Activated naive CD4-positive, alpha-beta T cell treated with anti-CD3 and anti-CD28 coated beads, Interleukin-2, amount 50 U/mL, for 16 hours (primary cell): ENCODE measurements at places on chromosomes 16 and 17.

DNA sequence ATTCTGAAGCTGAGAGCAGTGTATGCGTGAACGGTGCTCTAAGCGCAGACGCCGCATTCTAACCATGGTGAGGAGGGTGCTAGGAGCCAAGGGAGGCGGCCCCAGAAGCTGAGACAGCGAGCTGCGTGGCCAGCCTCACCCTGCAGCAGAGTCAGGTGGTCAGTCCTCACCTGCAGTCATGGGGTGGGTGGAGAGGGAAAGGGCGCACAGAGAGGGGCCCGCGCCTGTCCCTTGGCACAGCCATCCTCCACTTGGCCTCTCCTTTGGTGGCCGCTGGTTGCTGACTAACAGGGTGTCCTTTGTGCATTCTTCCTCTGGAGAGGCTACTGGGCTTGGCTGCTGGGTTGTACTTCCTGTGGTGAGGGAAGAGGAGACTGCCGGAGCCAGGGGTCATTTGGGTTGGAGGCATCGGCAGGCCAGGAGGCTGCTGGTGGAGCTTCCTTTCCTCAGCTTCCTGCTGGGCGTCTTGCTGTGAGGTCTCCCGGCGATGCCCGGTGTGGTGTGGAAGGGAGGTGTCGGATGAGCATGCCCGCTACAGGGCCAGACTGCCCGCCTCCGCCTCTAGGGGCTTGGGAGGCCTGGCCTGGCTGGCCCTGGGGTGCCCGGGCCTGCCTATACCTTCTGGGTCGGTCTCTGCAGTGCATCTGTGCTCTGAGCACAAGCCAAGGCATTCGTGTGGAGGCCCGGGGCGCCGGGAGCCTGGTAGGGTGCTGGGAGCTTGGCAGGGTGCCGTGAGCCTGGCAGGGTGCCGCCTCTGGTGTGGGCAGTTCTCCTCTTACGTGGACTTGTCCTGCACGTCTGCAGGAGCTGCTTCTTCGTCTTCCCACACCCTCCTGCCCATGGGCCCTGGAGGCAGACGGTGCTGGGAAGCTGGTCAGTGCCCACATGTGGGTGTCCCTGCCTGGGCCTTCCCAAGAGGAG, 17.4 kb downstream of the RNF213 start:
- no peak for DNase-seq

GRCh38 chr16:54027062-54027461, 259.5 kb downstream of the IRX3 start:
- no peak for DNase-seq

DNA sequence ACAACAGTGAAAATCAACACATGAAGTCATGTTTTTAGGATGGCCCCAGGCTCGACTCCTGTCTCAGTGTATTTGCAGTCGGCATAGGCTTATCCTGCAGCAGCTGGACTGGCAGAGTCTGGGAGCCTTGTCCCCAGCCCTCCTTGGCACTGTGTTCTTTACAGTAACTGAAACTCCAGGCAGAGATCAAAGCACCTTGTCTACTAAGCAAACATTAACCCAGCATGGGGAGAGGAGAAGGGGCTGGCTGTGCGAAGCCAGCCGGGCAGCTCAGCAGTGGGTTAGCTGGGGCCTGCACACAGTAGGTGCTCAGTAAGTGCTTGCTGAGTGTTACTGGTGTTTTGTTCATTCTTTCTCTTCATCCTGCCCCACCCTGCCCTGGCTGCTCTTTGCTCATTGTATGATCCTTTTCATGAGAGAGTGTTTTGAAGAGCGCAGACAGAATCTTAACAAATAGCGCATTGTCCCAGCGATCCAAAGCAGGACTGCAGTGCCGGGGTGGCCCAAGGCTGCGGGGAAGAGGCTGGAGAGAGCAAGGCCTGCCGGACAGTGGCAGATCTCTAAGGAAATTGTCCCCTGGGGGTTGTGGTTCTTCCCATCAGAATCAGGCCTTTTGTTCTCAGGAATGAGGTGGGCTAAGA, 23.5 kb upstream of the ITGB4 start:
- no peak for DNase-seq

DNA sequence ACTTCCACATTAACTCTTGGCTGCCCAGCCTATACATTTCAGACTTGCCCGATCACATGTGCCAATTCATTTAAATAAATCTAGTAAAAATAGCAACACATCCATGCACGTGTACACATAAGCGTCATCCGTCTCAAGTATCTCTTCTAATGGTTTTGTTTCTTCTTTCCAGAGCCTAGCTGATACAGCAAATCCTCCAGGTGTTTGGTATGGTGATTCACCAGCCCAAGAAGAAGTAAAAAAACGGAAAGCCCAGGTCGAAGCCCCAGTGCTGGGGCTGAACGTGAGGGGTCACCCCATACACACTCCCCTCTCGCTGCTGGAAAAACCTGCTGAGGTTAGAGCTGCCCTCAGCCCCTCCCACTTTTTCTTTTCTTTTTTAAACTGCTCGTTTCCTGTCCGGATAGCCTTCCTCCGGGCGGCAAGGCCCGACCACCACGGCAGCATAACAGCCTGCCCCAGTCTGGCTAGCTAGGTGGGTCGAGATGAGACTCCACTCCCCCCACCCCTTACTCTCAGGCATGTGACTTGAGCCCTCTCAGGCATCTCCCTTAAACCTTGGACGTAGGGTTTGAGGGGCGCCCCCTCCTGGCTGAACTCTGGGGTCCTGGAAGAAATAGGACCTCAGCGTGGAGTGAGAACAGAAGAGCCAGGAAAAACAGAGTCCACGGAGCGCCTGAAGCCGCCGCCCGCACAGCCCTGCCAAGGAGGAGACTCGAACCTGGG, 13.9 kb upstream of the OR1F1 start:
- no peak for DNase-seq

GRCh38 chr17:40480501-40481003, 20.9 kb downstream of the TNS4 start:
- DNase-seq: peak; percentile 86
